ENCODE measurements at places on chromosomes 16 and 17.

DNA sequence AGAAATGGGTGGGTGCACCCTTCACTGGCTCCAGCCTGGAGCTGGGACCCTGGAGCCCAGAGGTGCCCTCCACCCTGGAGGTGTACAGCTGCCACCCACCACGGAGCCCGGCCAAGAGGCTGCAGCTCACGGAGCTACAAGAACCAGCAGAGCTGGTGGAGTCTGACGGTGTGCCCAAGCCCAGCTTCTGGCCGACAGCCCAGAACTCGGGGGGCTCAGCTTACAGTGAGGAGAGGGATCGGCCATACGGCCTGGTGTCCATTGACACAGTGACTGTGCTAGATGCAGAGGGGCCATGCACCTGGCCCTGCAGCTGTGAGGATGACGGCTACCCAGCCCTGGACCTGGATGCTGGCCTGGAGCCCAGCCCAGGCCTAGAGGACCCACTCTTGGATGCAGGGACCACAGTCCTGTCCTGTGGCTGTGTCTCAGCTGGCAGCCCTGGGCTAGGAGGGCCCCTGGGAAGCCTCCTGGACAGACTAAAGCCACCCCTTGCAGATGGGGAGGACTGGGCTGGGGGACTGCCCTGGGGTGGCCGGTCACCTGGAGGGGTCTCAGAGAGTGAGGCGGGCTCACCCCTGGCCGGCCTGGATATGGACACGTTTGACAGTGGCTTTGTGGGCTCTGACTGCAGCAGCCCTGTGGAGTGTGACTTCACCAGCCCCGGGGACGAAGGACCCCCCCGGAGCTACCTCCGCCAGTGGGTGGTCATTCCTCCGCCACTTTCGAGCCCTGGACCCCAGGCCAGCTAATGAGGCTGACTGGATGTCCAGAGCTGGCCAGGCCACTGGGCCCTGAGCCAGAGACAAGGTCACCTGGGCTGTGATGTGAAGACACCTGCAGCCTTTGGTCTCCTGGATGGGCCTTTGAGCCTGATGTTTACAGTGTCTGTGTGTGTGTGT, 46.8 kb downstream of the IL21R start:
- no peak for DNase-seq

DNA sequence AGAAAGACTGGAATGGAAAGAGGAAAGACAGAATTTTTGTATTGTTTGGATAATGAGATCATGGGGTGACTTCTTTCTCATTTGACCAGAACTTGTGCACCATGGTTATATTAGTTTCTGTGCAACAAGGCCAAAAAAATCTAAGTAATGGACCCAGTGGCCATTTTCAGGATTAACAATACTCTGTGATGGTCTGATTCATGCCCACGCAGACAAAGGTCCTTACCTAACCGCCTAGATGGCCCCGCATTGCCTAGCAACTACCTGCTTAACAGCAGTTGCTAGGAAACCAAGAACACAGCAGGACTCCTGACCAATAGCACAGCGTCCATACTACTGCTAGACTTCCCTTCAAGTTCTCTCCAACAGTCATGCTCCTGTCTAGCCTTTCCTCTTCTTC, 22.4 kb downstream of the MIS12 start:
- DNase-seq, result no peak

DNA sequence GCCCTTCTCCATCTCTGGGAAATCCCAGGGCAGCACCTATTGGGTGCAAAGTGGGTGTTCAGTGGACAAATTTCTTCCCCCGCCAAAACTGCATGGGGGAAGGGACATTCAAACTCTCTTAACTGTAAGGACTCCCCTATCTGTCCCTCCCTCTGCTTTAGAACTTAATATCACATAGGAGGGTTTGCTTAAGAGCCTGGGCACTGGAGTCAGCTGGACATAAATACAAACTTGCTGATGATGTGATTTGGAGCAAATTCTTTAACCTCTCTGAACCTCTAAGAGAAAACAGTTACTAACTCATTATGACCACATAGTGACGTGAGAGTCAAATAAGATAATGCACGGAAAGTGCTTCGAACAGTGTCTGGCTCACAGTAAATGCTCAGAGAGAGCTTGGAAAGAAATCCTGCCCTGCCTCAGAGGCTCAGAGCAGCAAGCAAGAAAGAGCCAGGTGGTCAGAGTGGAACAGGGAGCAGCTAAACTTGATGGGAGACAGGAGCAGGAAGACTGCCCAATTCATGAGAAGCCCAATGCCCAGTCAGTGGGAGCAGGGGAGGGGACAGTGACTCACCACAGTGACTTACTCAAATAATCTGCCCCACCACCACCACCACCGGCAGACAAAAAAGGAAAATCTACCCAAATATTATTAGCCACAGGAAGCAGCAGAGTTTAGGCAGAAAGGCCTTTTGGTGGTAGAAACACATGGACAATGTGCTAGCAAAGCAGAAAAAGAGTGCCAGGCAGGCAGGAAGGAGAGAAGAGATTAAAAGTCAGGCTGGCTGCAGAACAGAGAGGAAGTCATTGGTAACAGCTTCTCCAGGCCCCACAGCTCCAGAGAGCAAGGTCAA, 23.9 kb upstream of the CCL1 start:
- no peak for DNase-seq

DNA sequence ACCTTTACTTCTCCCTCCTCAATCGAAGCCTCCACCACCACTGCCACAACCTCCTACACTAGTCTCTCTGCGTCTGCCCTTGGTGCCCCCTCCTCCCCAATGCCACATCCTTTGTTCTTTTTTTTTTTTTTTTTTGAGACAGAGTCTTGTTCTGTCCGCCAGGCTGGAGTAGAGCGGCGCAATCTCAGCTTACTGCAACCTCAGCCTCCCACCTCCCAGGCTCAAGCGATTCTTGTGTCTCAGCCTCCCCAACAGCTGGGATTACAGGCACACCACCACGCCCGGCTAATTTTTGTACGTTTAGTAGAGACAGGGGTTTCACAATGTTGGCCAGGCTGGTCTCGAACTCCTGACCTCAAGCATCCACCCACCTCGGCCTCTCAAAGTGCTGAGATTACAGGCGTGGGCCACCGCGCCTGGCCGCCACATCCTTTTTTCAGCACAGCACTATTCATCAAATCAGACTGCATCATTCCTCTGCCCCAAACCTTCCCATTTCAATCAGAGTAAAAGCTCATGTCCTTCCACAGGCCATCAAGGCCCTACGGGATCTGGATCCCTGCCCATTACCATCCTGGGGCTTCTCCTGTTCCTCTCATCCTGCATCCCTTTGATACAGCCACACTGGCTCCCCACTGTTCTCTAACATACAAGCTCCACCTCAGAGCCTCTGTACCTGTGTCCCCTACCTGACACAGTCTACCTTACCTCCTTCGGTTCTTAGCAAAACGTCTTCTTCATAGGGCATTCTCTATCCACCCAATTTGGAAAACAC, 2.0 kb downstream of the KLHL11 start:
- peak; percentile 2 for DNase-seq

DNA sequence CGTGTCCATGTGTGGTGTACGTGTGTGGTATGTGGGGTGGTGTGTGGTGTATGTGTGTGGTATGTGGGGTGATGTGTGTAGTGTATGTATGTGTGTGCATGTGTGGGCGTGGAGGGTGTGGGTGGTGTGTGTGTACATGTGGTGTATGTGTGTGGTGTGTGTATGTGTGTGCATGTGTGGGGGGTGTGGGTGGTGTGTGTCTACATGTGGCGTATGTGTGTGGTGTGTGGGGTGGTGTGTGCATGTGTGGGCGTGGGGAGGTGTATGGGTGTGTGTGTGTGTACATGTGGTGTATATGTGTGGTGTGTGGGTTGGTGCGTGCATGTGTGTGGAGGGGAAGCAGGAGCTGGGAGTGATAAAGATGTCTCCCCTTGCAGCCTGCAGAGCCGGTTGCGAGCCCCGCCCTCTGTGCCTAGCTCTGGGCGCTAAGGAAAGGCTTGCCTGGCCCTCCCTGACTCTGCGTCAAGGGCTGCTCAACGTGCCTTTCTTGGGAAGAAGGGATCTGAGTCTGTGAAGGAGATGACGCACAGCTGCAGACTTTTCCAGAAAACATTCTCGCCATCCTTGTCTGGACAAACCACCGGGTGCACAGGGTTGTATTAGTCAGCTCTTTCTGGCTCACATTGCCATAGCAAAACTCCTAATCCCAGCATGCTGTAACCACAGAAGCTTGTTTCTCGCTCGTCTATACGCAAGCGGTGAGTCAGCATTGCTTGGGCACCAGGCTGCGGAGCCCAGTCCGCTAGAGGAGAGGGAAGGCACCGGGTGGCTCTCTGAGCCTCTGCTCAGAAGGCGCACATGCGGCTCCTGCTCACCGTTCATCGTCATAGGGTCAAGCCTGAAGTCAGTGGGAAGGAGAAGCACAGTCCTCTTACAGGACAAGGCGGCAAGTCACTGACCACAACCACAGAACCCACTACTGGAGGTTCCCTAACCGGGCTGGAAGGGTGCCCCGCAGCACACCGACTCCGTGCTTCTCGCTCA, 2.0 kb upstream of the CD300H start:
- DNase-seq, result no peak

DNA sequence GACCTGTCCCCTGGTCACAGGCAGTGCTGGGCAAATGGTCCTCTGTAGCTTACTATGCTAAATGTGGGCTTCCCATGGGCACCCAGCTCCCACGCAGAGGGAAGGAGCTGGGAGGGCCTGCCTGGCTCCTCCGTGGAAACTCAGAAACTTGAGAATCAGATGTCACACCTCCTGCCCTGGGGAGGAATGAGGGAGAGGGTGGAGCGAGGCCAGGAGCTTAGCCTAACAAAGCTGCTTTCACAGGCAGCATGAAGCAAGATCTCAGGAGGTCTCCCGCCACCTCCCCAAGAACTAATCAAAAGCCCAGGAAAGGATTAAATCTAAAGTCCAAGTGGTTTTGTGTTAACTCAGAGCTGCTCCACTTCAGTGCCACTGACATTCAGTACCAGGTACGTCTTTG, 33.6 kb upstream of the XYLT2 start:
- no peak for DNase-seq

DNA sequence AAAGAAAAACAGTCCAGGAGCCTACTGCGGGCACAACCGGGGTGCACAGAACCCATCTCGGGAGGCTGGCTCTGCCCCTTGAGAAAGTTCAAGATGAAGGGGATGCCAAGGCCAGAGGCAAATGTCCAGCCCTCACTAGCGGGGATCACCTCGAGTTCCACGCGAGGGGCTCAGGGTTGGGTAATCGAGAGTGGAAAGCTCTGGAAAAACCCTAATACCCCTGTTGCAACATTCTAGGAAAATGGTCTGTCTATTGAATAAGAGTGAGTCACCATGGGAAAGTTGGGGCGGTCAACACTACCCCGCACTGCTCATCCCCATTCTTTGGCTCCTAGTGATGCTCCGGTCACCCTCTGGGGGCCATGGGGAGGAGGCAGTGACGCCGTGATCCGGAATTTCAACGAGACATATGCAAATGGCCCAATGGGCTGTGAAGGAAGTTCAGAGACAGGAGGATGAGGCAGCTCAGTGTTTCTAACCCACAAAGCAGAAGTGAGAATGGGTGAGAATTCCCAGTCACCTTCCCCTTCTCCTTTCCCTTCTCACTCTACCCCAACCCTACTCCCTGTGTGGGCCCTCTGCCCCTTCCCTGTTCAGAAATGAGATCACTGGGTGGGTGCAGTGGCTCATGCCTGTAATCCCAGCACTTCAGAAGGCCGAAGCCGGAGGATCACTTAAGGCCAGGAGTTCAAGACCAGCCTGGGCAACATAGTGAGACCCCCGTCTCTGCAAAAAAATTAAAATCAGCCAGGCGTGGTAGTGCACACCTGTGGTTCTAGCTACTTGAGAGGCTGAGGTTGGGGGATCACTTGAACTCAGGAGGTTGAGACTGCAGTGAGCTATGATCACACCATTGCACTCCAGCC, 22.4 kb downstream of the SOCS3 start:
- DNase-seq, result no peak

All from activated effector memory CD4-positive, alpha-beta T cell treated with Interleukin-2 at 50 U/mL for 16 hours (primary cell).